ENCODE measurements at places on chromosomes 5 and 9.

DNA sequence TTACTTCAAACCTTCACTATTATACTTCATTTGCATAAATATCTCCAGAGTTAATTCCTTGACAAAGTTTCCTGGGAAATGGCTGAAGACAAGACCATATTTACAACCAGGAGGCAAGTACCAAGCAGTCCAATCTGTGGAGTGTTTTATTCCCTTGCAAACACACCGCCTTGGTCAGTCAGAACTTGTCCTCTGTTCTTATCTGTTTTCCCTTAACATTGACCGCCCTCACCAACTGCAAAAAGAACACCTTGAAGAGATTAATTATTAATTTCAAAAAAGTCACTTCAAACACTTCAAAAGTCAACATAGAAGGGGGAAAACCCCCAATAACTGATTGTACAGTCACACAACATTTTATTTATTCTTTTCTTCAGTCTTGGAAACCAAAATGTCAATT, 269.0 kb upstream of the RGMB start:
- DNase-seq, result no peak

- DNase-seq, result no peak
These were observed 31.1 kb downstream of the SLC35A4 start for GRCh38 chr5:140595538-140596300.

- DNase-seq, result no peak
These were observed 228.6 kb downstream of the NR3C1 start for GRCh38 chr5:143174714-143175398.

DNA sequence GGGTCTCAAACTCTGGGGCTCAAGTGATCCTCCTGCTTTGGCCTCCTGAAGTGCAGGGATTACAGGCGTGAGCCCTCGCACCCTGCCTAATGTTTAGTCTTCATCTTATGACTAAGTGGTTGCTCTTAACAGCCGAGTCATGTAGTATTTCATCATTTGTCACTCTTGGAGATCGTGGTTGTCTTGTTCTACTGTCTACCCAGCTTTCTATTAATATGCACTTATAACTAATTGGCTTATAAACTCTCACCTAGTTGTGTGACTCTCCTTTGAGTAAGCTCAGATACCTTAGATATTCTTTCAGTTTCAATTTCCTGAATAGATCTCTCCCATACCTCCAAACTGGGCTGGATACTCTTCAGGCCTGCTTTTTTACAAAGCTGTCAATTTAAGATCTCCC, 19.9 kb downstream of the SLC44A1 start:
- no peak for DNase-seq

DNA sequence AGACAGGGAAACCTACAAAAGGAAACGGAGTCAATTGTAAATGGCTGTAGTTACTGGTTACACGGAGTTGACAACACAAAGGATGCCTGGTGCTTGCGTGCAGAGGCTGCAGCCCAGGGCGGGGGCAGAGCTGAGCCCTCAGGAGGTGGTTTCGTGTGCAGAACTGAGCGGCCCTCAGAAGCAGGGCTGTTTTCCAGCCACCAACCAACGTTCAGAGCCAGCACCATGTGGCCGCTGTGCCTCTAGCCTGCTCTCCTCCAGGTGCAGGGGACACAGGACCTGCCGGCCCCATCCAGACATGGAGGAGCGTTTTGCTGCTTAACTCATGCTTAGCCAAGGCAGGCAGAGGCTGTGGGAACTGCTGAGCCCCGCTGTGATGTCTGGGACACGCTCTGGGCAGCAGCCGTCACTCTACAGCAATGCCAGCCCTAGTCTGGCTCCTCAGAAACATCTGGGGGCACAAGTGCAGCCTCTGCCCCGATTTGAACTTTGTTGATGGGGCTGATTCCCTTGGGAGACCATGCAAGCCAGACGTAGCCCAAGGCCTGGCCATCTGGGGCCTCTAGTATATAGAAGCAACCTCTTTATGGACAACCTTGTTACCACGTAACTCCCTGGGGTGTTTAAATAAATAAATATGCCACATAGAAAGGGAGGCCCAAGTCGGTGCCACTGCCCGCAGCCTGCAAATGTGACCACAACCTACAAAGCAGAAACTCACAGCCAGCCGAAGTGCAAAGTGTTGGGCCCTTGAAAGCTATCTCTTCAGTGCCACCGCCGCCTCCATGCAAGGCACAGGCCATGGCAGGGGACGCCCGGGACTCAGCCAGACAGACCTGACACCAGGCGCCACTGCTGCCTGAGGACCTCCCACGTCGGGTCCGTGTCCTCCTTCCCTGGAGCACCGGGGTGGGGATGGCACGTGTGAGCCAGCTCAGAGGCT, 42.1 kb downstream of the NKD2 start:
- no peak for DNase-seq

- no peak for DNase-seq
These were observed 32.5 kb upstream of the SSBP2 start for GRCh38 chr5:81783401-81783800.
